ENCODE measurements at places on chromosomes 5 and 9. TPM values are rescaled to one million over a fixed set of nuclear protein-coding genes. Genes with fewer than 3 reads are reported as not detected.

GRCh38 chr9:98532574-98532973, 176.2 kb downstream of the GABBR2 start:
- H3K4me1 ChIP-seq: no peaks in the 10 kb centered on the region
- H3K27ac ChIP-seq: no peak overlapping the region
- H3K27me3 ChIP-seq: no peaks in the 10 kb centered on the region
- no peak overlapping the region for H3K4me3 ChIP-seq
- no peak for DNase-seq
- H3K36me3 ChIP-seq: no peaks in the 10 kb centered on the region

The LCN9 gene
- total RNA-seq: 3.7 TPM

DNA sequence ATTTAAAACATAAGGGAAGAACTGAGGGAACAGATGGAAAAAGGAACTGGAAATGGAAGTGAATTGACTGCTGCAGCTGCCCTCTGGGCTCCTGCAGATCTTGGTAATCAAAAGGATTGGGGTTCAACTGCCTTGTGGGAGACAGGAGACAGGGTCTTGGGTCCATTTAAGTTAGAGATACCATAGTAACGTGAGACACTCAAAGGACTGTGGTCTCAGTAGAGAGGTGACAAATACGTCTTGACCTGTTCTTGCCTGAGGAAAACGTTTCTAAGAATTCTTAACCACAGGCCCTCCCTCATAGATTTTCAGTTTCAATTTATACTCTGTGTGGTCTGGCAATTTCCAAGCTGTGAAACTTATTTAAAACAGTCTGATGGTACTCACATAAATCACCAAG, 100.8 kb upstream of the DHFR start:
- no peaks in the 10 kb centered on the region for H3K36me3 ChIP-seq
- DNase-seq: no peak
- no peaks in the 10 kb centered on the region for H3K27me3 ChIP-seq

The PPP3R2 gene
- total RNA-seq: not detected

The OR1N2 gene
- not detected for total RNA-seq

GRCh38 chr9:32931129-32931528, 70.3 kb downstream of the APTX start:
- H3K27ac ChIP-seq: no peak overlapping the region
- no peak for DNase-seq
- H3K4me3 ChIP-seq: no peak overlapping the region
- no peaks in the 10 kb centered on the region for H3K4me1 ChIP-seq
- H3K36me3 ChIP-seq: no peaks in the 10 kb centered on the region

DNA sequence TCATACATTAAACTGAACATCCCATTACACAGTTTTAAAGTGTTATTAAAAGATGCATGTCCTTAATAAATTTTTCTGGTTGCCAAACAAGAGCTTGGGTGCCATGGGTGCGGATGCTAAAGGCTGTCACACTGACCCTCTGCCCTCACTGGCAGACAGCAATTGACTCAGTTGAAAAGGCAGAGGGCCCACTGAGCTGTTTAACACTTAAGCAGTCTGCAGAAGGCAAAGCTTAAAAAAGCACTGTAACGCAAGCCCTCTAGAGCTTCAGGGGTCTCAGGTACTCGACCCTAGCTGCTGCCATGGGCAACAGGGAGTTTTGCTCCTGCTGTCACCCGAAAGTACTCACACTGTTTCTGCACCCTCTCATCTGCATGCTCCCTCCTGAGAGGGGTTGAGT, 726.4 kb upstream of the TYRP1 start:
- no peak overlapping the region for H3K27ac ChIP-seq
- no peak for DNase-seq
- no peak overlapping the region for H3K4me3 ChIP-seq
- no peaks in the 10 kb centered on the region for H3K36me3 ChIP-seq

GRCh38 chr9:134606951-134607731, 34.5 kb upstream of the COL5A1 start:
- H3K27ac ChIP-seq: no peak overlapping the region
- H3K4me1 ChIP-seq: no peaks in the 10 kb centered on the region
- DNase-seq: peak; percentile 58
- no peaks in the 10 kb centered on the region for H3K36me3 ChIP-seq

DNA sequence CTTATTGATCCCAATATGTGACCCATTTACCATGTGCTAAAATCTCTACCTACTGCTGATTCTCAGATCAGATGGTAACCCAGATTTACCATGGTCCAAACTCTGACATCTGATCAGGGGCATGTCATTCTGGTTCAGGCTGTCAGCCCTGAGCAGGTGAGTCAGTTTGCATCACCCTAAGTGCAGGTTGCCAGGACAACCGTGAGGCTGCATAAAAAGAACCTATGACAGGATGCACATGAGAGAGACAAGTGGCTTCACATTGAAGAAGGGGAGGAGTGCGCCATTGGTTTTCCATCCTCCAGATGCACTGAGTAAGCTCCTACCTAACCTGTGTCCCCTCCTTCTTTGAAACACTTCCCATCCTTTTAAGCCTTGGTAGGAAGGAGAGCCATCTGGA, 801 bp upstream of the PRSS3 start:
- DNase-seq: no peak
- H3K4me1 ChIP-seq: peaks cover 4% of the 10 kb centered on the region
- no peak overlapping the region for H3K27ac ChIP-seq
- H3K27me3 ChIP-seq: no peaks in the 10 kb centered on the region
- H3K4me3 ChIP-seq: no peak overlapping the region
- no peaks in the 10 kb centered on the region for H3K36me3 ChIP-seq

The EXOSC2 gene
- total RNA-seq: 93.6 TPM

- no peak overlapping the region for H3K4me3 ChIP-seq
- no peaks in the 10 kb centered on the region for H3K27me3 ChIP-seq
- H3K27ac ChIP-seq: no peak overlapping the region
- no peak for DNase-seq
Measured at GRCh38 chr9:759541-759940, 82.0 kb upstream of the DMRT1 start.

GRCh38 chr9:107925749-107926297, 436.3 kb upstream of the KLF4 start:
- H3K4me1 ChIP-seq: no peaks in the 10 kb centered on the region
- H3K36me3 ChIP-seq: no peaks in the 10 kb centered on the region
- DNase-seq: no peak
- no peak overlapping the region for H3K27ac ChIP-seq

DNA sequence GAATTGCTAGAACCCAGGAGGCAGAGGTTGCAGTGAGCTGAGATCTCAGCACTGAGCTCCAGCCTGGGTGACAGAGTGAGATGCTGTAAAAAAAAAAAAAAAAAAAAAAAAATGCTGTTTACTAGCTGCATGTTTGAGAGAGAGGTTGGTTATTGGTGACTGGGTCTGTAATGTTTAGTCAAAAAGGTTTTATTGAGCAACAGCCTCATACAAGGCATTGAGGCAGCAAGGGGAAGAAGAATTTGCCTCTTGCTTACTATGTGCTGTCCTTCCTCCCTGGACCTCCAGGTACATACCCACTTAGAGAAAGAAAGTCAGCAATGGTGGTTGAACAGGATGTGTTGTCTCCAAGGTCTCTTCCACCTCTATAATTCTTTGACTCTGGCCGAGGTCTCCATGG, 140.7 kb upstream of the SPRY4 start:
- H3K36me3 ChIP-seq: no peaks in the 10 kb centered on the region
- no peak overlapping the region for H3K4me3 ChIP-seq
- no peak for DNase-seq
- no peaks in the 10 kb centered on the region for H3K27me3 ChIP-seq

The SPATA31C1 gene
- total RNA-seq: not detected

DNA sequence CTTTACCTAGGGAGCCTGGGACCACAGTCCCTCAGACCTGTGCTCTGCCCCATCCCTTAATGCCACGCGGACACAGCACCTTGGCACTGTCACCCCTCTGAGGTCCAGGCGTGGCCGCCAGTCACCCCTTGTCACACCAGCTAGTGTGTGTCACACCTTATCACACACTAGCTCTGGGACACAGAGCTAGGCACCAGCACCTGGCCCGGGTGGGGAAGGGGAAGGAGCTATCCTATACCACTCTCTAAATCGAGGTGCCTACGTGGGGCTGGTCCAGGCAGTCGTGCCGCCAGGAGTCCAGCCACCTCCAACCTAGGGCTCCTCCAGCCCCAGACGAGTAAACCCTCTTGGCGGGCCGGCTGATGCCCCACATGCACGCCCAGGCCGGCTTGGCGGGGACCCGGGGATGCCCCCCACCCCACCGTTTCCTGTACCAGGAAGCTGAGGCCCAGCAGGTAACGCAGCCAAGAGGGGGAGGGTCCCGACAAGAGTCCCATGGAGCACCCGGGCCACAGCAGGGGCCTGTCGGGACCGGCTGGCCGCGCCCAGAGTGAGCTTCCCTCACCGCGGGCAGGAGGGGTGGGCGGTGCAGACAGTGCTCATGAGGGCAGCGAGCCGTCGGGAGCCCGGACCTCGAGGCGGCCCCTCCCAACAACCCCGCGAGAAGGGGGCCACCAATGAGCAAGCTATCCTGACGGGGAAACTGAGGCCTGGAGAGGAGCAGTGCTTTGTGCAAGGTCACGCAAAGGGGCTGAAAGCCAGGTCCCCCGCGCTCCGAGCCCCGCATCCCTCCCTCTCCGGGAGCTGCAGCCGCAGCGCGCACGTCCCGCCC, 550 bp downstream of the CORO2A start:
- H3K36me3 ChIP-seq: no peaks in the 10 kb centered on the region
- H3K27me3 ChIP-seq: peaks cover 7% of the 10 kb centered on the region
- peak overlapping the region; percentile 75 for H3K4me3 ChIP-seq
- peaks cover 10% of the 10 kb centered on the region for H3K4me1 ChIP-seq
- H3K27ac ChIP-seq: no peak overlapping the region

The RELL2 gene
- 18.6 TPM for total RNA-seq

DNA sequence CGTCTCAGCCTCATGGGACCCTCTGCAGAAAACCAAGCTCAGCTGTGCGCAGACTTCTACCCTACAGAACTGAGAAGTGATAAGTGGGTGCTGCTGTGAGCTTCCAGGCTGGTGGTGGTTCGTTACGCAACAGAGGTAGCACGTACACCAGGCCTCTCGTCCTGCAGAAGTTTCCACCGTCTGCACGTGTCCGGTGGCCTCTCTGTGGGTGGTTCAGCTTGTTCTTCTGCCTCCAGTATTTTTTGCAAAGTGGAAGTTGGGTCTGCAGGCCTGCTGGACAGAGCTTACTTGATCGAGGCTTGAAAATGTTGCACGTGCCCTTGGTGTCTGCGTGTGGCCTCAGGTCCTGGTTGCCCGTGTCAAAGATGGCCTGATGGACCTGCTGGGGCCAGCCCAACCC, 27.5 kb downstream of the KCNT1 start:
- no peak overlapping the region for H3K4me3 ChIP-seq
- H3K27me3 ChIP-seq: no peaks in the 10 kb centered on the region
- no peak overlapping the region for H3K27ac ChIP-seq
- no peak for DNase-seq
- peaks cover 9% of the 10 kb centered on the region for H3K4me1 ChIP-seq

DNA sequence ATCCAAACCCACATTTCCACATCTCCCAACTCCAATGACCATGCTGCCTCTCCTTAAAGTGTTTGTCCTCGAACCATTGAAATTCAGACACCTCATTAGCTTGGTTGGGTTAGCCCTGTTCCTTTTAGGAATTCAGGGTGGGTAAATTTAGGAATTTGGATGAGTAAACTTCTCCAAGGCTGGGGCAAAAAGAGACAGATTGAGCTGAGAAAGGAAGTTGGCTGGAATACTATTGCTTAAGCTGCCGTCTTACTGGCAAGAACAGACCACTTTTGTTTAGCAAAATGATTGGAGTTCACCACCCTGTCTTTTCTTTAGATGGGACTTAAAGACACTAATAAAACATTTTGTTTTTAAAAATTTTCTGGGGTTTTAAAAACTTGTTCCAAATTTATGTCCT, 143.6 kb upstream of the GDNF start:
- no peak overlapping the region for H3K27ac ChIP-seq
- no peaks in the 10 kb centered on the region for H3K27me3 ChIP-seq
- H3K4me3 ChIP-seq: no peak overlapping the region
- no peaks in the 10 kb centered on the region for H3K36me3 ChIP-seq
- no peaks in the 10 kb centered on the region for H3K4me1 ChIP-seq

GRCh38 chr9:93061791-93062763, 3.6 kb downstream of the SUSD3 start:
- H3K27ac ChIP-seq: no peak overlapping the region
- H3K36me3 ChIP-seq: no peaks in the 10 kb centered on the region
- DNase-seq: no peak
- no peak overlapping the region for H3K4me3 ChIP-seq
- H3K4me1 ChIP-seq: no peaks in the 10 kb centered on the region

The CSF1R gene
- not detected for total RNA-seq

DNA sequence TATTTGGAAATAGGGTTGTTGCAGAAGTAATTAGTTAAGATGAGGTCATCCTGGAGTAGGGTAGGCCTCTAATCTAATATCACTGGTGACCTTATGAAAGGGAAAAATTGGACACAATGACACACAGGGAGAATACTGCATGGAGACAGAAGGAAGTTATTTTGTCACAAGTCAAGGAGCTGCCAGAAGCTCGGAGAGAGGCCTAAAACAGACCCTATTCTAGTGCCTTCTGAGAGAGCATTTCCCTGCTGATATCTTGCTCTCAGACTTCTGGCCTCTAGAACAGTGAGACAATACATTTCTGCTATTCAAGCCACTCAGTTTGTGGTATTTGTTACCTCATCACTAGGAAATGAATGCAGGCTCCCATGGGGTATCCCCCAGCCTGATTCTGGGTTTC, 332.9 kb downstream of the CSNK1G3 start:
- no peaks in the 10 kb centered on the region for H3K4me1 ChIP-seq
- H3K36me3 ChIP-seq: no peaks in the 10 kb centered on the region
- no peak overlapping the region for H3K27ac ChIP-seq
- no peaks in the 10 kb centered on the region for H3K27me3 ChIP-seq
- no peak overlapping the region for H3K4me3 ChIP-seq

DNA sequence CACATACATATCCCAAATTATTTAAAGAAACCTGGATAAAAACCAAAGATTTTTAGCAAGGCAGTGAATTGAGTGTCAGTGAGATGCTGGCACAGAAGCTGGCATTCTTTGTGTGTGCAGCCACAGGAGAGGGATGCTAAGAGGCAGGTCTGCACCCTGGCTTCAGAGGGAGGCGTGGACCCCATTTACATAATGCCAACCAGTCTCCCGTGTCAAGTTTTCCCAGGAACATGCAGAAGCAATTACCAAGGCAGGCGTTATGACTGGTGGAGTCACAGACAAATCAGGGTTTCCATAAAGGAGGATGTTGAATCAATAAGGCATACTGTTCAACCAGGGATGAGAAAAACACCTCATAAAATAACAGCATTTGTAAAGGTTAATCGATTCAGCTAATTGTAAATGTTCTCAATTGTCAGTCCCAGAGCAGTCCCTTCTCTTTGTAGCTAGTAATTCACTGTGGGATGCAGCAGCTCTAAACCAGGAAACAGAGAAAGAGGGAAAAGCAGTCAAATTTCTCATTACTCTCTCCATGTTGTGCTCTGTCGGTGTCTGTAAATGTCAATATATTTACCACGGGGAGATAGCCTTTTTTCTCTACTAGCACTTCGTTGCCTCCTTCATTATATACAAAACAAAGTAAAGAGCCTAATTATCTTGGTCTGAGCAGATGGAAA, 452.4 kb upstream of the GRAMD2B start:
- no peaks in the 10 kb centered on the region for H3K27me3 ChIP-seq
- H3K4me1 ChIP-seq: no peaks in the 10 kb centered on the region
- H3K4me3 ChIP-seq: no peak overlapping the region
- no peaks in the 10 kb centered on the region for H3K36me3 ChIP-seq

- H3K27ac ChIP-seq: no peak overlapping the region
- H3K27me3 ChIP-seq: no peaks in the 10 kb centered on the region
- H3K36me3 ChIP-seq: no peaks in the 10 kb centered on the region
- no peak for DNase-seq
Measured at GRCh38 chr5:154366353-154366752, 79.4 kb upstream of the SAP30L start.
